Adipocyte (in vitro differentiated cells): ENCODE measurements at places on chromosomes 2 and 18.
A peak's percentile ranks its signal among the peaks of the same experiment; 100 is the strongest.

GRCh38 chr18:52615943-52616342 is 275.9 kb downstream of the DCC start:
- DNase-seq, result no peak

GRCh38 chr18:31241900-31242409 is 76.0 kb upstream of the DSG1 start:
- DNase-seq, result no peak

GRCh38 chr2:191625016-191625415 is 52.9 kb upstream of the NABP1 start:
- no peak for DNase-seq

DNA sequence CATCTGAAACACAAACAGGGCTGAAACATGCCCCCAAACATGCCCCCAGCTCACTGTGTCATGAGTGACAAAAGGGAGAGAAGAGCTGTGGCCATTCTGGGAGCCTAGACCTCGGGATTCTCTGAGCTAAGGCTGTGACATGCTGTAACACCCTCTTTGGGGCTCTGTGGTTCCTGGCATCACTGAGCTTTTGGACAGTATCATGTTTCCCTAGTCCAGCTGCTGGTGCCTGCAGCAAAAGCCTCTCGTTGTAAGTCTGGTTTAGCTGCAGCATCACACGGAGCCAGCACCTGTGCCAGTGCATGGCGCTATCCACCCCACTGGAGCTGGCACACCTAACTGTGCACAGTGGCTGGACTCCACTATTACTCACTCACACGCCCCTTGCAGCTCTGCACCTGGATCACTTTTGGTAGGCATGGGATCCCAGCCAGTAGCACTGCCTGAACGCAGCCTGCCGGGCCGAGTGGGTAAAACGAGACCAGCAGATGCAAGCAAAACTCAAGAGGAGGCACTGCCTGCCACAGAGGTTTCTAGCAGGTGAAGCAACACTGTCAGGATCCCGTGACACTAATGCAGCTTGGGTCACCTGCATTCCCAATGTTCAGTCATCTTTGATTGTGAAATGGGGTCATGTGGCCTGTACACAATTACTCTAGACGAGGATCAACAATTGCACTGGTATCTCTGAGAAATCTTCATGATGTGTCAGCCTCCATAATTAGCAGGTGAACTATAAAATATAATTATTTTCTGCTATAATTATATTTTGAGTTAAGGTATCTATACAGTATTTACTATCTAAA is 547.2 kb downstream of the ZNF804A start:
- no peak for DNase-seq

GRCh38 chr2:28981016-28981441 is at the start of gene TOGARAM2:
Gene TOGARAM2, plus strand, starts transcription at chr2:28981298. Its CDS starts 13,537 bp downstream, at chr2:28994835.
- no peak for DNase-seq

- DNase-seq, result no peak
Observed at GRCh38 chr2:196597531-196597930, 42.0 kb upstream of the CCDC150 start.

DNA sequence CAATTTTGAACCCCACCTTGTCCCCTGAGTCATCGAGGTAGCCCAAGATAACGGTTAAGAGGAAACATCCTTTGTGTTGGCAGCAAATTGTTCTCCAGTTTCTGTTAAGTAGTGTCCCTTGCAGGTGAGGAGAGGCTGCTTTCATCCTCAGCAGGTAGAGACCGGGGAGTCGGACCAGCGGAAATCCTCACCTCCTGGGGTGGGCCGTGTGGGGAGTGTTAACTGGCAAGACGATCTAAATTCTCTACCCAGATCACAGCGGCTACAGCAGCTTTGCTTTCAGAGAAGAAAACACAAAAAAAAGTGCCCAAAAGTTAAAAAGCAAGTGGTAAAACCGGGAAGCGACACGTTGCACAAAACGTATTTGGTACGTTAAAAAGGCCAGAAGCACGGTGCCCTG is 63.2 kb downstream of the ADI1 start:
- no peak for DNase-seq

DNA sequence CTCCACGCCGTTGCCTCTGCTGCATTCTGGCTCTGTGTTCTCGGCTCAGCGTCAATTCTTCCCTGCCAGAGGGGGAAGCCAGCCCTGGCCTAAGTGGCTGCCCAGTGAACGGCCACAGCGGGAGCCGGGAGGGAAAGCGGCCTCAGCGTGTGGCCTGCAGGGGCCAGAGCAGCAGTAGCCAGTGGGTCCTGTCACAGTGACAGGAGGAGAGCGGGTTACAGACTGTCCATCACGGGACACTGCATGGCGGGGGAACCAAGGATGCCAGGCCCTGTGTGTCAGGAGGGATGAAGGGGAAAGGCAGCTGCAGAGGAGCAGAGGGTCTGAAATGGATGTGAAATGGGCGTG is 39.7 kb downstream of the PDIA6 start:
- DNase-seq, result no peak

GRCh38 chr2:52613064-52613463 is 1154.5 kb upstream of the CHAC2 start:
- DNase-seq, result peak; percentile 6

- no peak for DNase-seq
Observed at GRCh38 chr2:144514616-144515091, 5.3 kb downstream of the ZEB2 start.

DNA sequence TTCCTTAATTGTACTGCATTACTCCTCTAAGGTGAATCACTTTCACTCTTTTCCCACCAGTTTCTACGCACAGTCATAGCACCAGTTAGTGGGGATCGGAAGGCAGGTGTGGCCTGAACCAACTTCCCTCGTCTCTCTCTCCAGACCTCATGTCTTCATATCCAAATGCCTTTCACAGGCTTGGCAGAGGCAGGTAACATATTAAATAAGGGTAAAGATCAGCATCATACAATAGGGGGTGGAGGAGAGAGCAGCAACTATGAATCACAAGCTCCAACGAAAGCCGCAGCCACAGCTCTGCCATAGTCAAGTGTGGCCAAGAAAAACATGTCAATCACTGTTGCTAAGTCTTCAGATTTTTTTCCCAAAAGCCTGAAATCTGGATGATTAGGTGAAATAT is 40.3 kb downstream of the AP1S3 start:
- no peak for DNase-seq

GRCh38 chr2:215489288-215489848 is 53.5 kb upstream of the FN1 start:
- no peak for DNase-seq

DNA sequence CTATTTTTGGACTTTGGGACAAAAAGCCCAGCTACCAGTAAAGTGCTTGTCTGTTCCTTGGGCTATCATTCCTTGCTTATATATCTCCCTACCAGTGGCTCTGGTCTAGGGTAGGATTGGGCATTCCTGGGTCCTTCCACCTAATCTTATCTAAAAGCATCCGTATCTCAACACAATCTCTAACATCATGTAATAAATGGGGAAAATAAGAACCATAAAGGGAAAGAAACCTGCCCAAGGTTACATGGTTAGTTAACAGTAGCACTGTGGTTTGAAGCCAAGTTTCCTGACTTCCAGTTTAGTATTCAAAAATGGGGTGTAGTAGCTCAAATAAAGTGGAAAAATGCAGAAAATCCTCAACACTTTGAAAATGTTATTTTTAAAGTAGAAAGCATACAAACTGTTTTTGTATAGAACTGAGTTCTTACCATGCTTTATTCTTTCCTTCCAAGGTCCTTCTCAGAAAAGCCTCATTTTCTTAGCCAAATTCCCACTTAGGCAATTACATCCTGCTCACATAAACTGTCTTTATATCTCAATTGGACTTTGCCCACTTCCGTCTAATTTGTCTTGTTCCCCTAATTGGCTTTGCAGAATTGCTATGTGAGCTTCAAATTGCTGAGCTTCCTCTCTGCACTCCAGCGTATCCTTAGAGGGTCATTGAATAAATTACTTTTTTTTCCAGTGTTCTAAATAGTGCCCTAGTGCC is 273.1 kb upstream of the UBE2E3 start:
- no peak for DNase-seq

GRCh38 chr18:38966841-38967240 is 1401.2 kb upstream of the CELF4 start:
- no peak for DNase-seq

DNA sequence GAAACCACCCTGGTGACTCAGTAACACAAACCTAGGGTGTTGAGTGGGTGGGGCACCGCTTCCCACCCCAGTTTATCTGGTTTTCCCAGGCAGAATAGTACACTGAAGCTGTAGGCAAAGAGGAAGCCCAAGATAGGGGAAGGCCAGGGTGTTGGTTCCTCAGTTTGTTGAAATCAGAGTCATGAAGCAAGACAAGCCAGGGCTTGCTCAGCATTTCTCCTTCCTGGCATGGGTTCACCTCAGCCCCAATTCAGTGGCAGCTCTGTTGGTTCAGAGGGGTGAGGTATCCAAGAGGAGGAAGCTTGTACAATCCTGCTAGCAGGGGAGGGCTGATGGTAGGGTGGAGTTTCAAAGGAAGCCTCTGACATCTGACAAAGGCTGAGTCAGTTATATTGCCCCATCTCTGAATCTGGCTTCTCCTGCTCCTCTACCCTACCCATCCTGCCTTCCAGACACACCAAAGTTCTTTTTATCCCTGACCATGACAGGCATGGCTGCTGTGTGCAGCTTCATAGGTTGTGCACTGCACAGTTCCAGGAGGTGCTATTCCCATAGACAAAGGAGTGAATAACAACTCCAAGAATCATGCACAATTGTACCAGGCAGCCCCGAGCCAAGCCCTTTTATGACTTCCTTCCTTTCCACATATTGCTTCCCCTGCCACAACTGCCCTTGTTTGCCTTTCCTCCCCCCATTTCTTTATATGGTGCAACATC is 24.9 kb upstream of the RAB10 start:
- peak; percentile 71 for DNase-seq

DNA sequence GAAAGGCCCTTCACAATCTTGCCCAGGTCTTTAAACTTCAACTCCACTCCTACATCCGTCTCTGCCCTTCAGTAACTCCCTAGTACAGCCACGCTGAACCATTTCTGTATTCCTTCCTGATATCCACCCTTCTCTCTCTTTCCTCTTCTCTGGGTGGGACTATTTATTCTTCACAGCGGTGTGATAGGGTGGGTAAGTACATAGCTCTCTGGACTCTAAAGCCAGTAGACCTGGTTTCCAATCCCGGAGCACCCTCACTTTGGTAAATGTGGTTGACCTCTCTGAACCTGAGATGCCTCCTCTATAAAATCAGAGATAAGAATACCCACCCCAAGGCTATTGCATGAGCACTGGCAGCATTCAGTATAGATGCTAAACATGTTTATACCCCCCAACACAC is 86.7 kb downstream of the ATL2 start:
- DNase-seq, result no peak

DNA sequence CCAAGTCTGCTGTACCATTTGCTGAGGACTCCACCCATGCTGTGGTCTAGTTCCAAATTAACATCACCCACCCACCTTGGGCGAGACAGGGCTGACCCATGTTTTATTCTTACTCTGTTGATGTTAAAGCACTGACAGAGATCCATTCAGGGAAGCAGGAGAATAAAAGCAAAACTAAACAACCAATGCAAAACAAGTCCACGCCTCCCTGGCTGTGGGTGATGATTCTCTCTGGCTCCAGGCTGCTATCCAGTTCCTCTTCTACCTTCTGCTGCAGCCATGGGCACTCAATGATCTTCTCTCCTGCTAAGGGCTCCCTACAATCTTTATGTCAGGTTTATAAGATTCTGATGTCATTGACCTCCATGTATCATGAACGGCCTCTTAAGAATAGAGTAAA is 786.6 kb upstream of the ID2 start:
- no peak for DNase-seq

DNA sequence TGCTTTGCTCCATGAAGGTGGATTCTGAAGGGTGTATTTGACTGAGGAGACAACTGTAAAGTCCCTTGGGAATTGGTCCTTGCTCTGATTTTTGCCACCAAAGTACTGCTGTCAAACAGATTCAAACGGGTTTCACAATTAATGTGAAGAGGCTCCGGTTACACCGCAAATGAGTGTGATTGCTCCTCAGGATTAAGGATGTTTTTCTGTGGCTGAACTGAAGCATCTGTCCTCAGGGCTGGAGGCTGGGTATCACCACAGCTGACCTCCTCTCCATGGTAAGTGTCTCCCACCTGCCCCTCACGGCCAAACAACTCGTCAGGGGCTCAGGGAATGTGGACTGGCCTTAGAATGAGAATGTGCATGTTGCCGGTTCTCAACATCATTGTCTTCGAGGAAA is 130.4 kb upstream of the NDUFV2 start:
- DNase-seq, result no peak

DNA sequence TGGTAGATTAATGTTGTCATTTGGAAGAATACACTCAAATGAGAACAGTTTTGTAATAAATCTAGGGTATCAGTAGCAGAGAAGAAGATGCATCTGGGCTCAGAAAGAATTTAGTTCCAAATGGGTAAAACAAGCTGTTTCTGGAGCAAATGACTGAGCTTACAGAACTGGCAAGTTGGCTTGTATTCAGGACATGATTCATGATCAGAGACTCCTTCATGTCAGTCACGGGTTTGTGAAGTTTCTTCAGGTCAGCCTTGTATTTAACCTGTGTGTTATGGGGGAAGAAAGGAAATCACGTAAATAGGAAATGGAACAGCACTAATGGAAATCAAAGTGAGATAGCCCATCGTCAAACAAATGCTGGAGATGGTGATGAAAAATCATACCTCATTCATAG is 109.1 kb downstream of the RIF1 start:
- DNase-seq, result no peak

DNA sequence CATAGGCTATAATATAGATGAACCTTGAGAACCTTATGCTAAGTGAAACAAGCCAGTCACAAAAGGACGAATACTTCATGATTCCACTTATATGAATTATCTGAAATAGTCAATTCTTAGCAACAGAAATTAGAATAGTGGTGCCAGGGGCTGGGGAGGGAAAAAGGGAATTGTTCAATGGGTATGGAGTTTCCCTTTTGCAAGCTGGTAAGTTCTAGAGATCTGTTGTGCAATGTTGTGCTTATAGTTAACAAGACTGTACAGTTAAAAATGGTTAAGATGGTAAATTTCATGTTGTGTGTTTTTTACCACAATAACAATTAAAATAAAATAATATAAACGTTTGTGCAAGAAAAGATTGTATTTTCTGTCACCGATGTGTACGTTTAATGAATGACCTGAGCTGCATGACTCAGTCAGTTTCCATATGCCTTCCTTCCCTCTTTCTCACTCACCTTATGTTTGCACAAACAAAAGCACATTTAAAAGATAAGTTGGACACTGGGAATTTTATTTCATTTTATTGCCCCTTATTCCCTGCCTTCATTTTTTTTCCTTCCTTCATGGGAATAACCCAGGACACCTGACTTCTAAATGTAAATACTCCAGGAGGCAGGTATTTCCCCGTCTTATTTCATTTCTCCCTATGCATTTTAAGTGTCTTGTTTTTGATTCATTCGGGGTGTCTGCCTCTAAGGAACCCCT is 143.7 kb upstream of the TTC39C start:
- DNase-seq, result no peak

DNA sequence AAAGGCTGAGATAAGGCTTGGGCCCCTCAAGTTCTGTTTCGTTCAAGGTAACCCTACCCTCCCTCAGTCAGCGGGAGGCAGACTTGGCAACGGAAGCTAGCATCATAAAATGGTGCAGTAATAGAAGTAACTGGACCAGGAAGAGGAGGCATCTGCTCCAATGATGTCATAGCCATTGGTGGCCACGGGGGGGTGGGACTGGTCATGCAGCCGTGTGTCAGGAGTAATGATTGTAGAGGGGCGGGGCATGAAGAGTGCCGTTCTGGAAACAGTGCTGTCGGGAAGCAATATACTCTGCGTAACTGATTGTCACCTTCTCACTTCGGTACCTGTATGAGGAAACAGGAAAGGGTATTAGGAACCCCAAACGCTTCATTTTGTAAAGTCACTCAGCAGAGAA is 6.9 kb upstream of the POLR2D start:
- peak; percentile 34 for DNase-seq
